ENCODE measurements at places on chromosomes 3 and 15.

- DNase-seq, result no peak
Observed at GRCh38 chr3:143165211-143165610, 45.6 kb downstream of the CHST2 start.

GRCh38 chr15:70538278-70538677 is 225.1 kb downstream of the UACA start:
- DNase-seq, result no peak

DNA sequence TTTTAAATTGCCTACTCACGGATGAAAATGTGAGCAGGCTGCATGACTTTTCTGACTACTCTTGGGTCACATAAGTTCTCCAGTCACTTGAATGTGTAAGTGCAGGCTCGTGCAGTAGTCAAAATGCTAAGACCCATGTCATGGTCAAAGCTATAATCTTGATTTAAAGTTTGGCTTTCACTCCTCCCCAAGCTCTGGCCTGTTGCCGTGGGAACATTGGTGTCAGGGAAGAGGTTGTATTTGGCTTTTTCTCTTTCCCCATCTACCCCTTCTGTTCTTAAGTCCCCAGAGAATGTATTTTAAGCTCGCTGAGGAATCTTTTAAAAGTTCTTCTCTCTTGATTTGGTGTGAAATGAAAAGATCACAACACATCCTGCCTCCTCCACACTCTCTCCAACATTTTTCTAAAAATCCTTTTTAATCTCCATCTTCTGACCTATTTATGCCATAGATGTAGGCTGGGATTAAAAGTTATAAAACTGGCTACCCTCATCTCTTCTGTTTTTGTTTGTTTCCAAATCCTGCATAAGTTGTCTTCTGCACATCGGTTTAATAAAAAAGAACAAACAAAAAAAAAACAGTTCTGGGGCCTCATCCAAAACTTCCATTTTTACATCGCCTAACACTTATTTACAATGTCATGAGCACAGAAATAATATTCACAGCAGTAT is 61.4 kb upstream of the ADAMTSL3 start:
- DNase-seq, result no peak

DNA sequence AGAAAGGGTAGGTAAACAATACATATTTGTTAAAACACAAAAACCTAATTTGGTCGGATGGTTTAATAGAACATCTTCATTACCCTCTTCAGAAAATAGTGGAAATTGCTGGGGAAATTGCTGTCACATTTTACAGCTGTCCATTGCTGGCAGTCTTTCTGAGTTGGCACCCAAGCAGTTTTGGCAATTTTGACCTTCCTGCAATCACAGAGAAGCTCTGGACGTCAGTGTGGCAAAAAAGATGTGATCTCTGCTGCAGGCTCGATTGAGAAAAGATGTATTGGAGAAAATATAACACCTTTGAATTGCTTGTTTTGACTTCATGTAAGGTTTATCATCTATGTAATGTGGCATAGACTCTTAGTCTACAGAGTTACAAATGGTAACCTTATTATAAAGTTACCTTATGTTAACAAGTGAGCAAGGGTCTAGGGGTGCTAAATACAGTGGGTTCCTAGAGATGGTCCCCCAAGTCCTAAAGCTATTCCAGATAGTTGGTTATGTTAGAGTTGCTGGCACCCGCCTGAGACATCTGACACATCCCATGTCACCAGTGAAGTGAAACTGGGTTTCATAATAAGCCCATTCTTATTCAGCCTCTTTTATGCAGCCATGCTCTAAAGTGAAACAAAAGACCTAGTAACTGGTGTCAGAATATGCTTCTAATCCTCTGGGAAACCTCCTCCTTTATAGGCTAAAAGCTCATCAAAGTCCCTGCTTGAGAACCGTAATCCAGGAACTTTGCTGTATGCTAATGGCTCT is 14.0 kb downstream of the UBE2E1 start:
- DNase-seq, result no peak

- no peak for DNase-seq
Observed at GRCh38 chr15:60135961-60136360, 131.8 kb downstream of the FOXB1 start.

DNA sequence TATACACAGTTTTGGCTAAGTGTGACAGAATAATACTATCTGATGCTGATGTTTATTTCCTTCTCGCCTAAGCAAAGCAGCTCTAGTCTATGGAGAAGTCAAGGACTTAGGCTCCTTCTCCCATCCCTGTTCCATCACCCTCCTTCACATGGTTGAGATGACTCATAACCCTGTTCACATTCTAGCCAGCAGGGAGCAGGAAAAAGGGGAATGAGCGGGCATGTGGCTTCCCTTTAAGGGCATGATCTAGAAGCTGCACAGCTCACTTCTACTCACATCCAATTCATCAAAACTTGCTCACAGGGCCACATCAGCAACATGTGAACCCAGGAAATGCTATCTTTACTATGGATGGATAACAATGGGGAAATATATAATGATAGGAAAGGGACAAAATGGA is 40.9 kb downstream of the CBLB start:
- DNase-seq, result no peak

DNA sequence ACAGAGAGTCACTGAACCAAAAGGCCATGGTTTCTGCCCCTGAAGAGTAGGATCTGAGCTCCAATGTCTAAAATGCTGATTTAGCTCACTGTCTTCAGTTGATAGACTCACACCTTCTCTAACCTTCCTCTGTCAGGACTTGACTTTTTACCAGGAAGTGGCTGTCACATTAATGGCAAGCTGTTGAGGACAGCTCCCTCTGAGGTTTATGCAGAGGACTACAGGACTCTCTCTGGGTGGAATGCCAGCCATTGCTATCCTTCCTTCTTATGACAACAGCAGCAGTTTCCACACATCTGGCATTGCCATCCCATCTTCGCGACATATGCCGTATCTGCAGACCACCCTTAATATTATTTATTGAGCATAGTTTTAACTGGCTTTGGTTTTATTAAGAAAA is 103.8 kb upstream of the PRICKLE2 start:
- DNase-seq, result no peak

DNA sequence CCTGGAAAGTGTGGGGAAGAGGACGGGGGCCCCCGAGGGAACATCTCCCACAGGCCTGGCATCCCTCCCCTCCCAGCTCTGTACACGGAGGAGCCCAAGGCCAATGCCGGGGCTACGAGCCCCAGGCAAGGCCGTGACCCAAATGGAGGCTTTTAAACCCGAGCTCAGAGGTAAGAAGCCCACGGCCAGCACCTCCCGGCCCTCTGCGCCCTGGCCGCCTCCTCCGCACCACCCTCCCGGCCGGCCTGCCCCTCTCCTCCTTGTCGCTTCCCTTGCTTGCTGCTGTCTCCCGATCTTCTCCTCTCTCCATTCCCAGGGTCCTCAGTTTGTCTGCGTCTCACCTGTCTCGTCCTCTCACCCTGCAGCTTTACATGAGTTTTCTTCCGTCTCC is 1.3 kb downstream of the MUC4 start:
- DNase-seq, result no peak

GRCh38 chr15:70576696-70577095 is 186.7 kb downstream of the UACA start:
- no peak for DNase-seq

- DNase-seq, result no peak
Observed at GRCh38 chr15:80070840-80071239, 11.4 kb downstream of the ZFAND6 start.

GRCh38 chr3:186882150-186882524 is 39.6 kb downstream of the ADIPOQ start:
- DNase-seq, result no peak

DNA sequence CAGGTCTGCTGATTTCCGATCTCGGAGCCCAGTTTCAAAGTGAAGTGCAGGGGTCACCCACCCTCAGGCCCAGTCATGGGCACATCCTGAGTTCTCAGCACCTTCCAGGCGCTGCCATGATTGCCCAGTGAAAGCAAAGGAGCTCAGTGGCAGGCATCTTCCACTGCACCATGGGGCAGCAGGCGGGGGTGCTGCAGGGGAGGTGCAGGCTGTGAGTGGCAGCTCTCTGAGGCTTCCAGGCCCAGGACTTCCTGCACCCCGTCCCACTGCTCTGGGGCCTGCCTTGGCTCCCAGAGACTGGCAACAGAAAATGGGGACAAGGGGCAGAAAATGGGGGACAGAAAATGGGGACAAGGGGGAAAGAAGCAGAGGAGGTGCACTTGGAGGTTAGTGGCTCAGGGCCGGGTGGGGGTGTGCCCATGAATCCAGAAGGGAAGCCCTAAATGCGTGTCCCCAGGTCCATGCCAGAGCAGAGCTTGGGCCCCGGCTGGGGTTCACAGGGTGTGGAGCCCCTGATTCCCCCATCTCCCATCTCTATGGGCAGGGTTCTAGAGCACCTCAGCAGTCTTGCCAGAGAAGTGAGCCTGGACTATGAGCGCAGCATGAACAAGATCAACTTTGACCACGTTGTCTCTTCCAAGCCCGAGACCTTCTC is 28.0 kb downstream of the DNAH1 start:
- no peak for DNase-seq

DNA sequence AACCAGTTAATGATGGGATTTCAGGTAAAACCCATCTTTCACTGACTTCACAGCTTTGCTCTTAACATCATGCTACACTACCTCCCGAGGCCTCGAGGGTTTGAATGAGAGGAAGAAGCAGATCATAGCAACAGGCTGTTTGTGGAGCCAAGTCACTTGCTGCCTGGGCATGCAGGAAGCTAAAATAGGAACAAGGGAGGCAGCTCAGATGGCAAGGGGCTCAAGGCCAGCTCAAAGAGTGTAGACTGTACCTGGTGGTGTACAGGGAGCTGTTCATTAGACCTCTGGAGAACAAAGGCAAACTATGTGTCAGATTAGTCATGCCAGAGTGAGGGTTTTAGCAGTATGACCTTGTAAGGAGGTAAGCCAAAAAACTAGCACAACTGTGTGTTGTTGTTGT is 28.8 kb downstream of the ARRDC4 start:
- no peak for DNase-seq

DNA sequence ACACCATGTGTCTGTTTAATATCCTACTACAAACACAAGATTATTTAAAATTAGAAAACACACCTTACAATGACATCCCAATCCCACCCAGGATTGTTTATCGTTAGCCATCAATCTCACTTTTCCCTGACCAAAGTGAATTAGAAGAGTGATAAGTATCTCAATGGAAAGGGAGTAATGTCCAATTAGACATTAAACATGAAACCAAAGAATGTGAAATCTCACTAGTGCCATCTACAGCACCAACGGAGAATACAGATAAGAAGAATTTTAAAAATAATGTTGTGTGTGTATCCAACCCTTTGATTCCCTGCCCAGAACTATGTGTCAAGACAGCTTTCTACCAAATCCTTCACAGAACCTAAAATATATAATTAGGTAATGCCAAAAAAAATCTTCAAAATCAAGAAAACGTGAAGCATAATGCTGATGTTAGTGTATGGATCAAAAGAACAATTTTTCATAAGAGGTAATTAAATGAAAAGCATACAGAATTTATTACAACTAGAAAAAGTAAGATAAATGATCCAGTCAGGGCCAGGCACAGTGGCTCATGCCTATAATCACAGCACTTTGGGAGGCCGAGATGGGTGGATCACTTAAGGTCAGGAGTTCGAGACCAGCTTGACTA is 64.2 kb downstream of the SCAPER start:
- DNase-seq, result no peak

- DNase-seq, result no peak
Observed at GRCh38 chr15:70636540-70637165, 126.7 kb downstream of the UACA start.

DNA sequence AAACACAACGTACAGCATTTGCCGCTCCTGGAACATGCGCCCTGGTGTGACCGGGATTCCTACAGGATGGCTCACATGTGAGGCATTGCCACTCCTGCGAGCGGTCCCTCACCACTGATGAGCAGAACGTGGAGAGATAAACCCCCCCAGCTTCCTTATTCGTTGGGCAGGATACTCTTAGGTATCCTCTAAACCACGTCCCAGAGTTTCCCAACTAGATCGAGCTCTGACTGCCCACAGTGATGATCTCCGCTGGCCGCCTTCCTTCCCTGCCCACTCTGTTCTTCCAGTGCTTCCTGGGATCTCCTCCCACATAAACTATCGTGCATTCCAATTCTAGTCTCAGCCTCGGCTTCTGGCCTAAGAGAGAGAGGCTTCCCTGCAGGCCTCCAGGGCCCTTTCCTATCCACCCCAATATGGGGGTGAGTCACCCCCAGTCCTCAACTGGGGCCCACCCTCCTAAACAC is 91.8 kb downstream of the TOP2B start:
- DNase-seq, result no peak
